Kidney (tissue), 22 donors: ENCODE measurements at places on chromosomes 6 and 20. TPM values are rescaled to one million over a fixed set of nuclear protein-coding genes. Genes with fewer than 3 reads are reported as not detected.

The LRRC1 gene
- polyA plus RNA-seq, result 7.8 TPM

The HIVEP1 gene
- polyA plus RNA-seq, result 3.6 TPM

- DNase-seq, result no peak
Measured at GRCh38 chr6:125766641-125767040, 17.2 kb downstream of the HEY2 start.

- no peak for DNase-seq
Measured at GRCh38 chr6:136252441-136252840, 2.3 kb upstream of the MTFR2 start.

DNA sequence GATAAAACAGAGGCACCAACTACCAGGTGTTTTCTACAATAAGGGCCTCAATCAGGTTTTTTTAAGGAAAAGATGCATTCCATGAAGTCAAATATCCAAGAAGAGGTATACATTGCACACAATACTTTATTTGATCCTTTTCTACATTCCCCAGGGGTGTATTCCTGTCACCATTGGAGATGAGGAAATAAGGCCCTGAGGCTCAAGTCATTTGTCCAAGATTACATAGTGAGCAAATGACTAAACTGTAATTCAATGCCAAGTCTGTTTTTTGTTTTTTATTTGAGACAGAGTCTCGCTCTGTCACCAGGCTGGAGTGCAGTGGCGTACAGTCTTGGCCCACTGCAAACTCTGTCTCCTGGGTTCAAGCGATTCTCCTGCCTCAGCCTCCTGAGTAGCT, 69.2 kb upstream of the CDYL start:
- no peak for DNase-seq
